Activated T-cell treated with anti-CD3 and anti-CD28 coated beads, Interleukin-2, amount 50 U/mL, for 24 hours (primary cell): ENCODE measurements at places on chromosomes 2 and 18.

GRCh38 chr2:66692521-66693054 is 257.7 kb downstream of the MEIS1 start:
- DNase-seq, result no peak

DNA sequence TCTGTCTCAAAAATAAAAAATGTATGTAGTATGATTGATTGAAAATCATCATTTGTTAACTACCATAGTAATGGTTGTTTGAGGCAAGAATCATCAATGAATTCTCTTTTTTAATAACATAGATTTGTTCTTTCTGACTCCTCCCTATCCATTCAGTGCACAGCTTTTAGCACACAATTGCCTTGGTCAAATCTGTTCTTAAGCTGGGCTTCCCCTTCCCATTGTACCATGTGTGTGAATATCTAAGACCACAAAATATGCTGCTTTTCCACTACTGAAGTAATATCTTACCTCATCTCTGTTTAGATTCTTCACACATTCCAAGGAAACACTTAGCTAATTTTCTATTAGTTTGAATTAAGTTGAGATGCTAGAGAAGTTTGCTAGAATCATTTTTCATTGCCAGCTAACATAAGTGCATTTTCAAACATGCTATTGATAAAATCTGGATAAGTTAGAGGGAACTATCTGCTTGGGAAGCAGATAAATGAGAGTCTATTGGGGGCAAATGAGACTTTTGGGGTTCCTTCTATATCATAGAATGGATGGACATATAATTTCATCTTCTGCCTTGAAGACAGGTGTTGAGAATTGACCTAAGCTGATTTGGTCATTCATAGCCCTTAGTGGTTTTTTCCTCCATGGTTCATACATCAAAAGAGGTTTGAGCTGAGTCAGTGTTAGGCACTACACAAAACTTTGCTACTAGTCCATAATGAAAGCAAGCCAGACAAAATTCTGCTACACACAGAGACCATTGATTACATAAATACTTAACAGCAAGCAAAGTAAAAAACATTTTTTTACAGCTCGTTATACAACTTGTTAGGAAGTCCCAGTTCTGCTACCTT is 231.9 kb downstream of the PLCL1 start:
- DNase-seq, result no peak

DNA sequence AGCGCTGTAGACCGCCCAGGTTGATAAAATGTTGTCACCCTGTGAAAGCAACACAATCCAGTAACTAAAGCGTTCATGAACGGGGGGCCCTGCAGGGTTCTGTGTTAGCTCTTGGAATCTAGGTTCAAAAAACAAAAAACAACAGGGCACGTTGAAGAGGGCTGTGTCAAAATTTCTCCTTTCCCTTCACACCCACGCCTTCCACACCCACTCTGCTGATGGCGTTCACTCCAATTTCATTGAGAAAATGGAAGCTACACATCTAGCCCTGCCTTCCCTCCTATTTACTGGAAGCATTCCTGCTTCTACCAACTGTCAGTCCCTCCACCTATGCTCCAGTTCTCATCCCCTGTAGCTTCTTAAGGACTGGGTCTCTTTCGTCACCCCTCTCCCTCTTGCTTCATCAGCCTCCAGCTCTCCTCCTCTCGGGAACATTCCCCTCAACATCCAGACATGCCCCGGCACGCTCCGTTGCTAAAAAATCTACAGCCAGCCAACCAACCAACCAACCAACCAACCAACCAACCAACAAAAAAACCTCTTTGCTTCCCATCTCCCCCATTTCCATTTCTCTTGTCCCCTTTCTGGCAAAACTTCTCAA is 98.4 kb upstream of the SP3 start:
- DNase-seq, result no peak

DNA sequence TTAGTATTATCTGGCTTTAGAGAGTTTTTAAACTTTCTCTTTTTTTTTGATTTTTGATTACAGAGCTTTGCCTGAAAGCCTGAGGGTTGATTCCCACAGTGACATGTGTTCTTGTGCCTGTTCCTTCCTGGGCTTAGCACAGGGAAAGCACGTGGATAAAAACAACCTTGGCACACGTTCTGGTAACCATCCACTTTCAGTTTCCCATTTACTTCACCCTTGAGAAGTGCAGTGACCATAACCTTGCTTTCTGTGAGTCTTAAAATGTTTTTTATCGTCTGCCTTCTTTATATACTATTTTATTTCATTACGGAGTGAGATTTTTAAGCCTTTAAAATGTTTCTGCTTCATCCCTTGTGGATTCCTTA is 11.5 kb downstream of the CD226 start:
- no peak for DNase-seq

DNA sequence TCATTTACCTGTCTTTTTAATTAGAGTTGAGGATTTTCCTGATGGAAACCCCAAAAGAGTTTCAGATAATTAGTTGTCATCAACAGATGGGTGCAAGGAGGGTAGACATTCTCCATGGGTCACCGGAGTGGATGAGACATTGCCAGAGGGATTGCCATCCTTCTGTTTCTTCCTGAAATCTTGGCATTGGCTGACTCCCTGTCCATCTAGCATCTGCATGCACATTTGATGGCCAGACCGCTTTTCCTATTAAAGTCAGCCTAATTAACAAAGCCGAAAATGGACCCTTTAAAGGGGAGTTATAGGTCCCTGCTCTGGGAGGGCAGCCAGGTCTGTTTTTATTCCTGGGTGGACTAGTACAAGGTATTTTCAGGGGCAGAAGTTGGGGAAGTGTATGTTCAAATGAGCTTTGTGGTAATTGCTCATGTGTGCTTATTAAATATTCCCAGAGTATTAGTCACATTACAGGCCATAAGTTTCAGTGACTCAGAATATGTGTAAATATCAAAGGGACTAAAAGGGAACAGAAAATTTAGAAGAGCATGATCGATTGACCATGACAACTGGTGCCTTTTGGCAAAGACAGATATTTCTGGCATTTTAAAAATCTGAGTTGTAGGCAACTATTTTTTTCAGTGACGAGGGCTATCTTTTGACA is 209.8 kb downstream of the PHLPP1 start:
- no peak for DNase-seq

- no peak for DNase-seq
Observed at GRCh38 chr2:218002143-218002844, 501 bp downstream of the TNS1 start.

DNA sequence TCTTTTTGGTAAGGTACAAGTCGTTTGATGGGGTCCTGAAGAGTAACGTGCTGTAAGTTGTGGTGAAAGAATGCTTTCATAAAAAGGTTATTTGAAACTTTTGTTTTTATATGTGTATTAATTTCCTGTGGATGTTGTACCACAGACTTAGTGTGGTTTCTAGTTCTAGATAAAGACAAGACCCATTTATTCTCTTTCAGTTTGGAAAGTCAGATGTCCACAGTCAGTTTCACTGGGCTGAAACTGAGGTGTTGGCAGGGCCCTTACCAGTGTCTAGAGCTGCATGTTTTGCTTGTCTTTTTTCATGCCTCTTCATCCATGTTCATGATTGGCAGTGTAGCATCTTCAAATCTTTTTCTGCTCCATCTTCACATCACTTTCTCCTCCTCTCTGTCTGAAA is 22.1 kb upstream of the DOCK10 start:
- no peak for DNase-seq

GRCh38 chr2:181070119-181070835 is 89.9 kb downstream of the UBE2E3 start:
- no peak for DNase-seq

DNA sequence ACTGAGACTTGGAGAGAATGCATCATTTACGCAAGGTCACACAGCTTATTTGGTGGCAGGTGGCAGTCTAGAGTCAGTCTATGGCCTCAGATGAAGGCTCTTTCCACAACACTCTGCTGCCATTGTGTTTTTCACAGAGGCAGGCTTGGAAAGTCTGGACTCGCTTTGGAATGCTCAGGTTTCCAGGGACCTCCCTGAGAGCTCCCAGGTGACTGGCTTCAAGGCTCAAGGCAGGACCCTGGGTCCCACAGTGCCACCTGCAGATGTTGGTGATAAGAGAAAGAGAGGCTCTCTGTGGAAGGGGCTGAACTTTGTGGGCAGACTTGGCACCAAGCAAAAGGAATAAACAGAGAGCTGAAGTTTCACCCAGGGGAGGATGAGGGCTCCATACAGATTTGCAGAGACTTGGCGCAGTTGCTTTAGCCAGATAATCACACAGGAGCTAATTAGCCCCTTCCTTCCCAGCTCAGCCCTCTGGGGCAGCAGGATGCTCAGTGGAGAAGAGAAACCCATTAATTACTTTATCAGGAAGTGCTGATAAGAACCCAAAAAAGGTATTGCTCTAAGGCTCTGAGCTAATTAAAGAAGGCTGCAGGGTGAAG is 103.5 kb downstream of the LBH start:
- DNase-seq, result no peak

DNA sequence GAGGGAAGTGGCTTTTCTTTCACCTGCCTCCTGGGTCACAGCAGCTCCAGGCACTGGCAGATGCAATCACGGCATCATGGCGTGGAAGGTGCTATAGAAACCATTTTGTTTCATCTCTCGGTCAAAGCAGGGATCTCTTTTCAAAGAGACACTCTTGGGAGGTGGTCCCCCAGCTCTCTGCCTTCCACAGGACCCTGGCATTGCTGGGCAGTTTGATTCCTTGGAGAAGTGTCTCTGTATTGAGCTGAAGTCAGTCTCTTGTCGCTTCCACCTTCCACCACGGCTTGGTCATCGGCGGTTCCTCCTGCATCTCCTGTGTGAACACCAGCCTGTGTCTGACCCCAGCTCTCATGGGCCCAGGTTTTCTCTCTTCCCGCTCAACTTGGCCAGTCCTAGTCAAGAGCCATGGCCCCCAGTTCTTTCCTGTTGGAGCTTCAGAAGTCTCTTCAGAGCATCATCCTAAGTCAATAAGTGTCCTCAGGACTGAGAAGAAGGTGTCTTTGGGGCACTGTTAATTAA is 42.3 kb upstream of the HDAC4 start:
- peak; percentile 20 for DNase-seq

DNA sequence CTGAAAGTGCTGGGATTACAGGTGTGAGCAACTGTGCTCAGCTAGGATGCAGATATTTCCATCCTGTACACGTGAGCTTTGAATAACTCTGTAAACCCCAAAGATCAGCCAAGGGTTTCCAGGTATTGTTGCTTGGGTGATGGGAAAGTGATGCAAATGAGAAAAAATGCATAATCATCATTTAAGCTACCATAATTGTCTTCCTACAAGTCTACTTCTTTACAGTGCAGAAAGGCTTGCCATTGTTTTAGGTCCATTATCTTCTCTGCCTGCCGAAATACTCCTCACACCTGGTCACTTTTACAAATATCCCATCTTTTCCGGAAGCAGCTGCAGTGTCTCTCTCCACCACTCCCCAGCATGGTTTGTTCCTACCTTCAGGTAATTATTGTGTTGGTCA is 259.8 kb upstream of the CCDC68 start:
- DNase-seq, result no peak

GRCh38 chr2:230968921-230969658 is 26.8 kb upstream of the SPATA3 start:
- no peak for DNase-seq

DNA sequence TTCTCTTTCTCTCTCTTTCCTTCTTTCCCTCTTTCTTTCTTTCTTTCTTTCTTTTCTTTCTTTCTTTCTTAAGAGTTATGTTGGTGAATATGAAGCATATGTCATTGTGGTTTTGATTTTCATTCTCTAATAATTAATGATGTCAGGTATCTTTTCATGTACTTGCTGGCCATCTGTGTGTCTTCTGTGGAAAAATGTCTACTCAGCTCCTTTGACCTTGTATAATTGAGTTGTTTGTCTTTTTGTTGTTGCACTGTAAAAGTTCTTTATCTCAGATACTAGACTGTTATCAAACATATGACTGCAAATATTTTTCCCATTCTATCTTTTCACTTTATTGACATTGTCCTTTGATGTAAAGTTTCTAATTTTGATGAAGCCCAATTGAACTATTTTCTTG is 645.1 kb downstream of the CNTNAP5 start:
- no peak for DNase-seq

- peak; percentile 54 for DNase-seq
Observed at GRCh38 chr2:239259603-239260298, 141.1 kb downstream of the HDAC4 start.

DNA sequence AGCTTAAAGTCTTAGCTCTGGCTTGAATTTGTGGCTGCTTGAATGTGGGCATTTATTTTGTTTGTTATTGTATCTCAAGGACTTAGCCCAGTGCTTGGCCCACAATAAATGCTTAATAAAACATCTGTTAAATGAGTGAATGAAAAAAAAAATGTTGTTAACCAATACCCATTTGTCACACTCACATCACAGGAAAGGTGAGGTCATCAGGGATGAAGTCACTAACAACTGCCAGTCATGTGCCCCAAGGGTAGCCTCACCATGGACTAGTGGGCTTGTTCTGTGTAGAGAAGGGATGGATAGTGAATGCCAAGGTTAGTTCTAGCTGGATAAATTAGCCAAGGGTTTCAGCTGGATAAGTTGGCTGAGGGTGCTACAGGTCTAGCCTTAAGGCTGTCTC is 3.0 kb downstream of the NRBP1 start:
- no peak for DNase-seq

GRCh38 chr2:202716953-202717597 is 82.3 kb downstream of the FAM117B start:
- no peak for DNase-seq
